ENCODE measurements at places on chromosomes 2 and 18.
A peak's percentile ranks its signal among the peaks of the same experiment; 100 is the strongest.

- DNase-seq, result no peak
Measured at GRCh38 chr2:12302140-12302539, 414.6 kb upstream of the TRIB2 start.

DNA sequence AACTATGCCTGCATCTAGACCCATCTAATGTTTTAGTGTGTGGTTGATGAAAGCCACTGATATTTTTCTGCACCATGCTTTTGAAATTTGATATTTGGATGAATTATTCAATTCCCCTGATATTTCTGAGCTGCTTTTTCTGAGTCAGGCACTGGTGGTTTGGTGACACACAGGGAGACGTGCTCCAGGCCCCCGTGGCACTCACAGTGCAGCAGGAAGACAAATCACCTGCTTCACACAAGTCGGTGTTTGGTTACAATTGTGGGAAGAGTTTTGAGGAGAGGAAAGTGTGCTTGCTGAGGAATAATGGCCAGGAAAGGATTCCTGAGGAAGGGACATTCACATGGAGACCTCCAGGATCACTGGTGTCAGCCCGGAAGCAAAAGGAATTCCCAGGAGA lies 179.7 kb downstream of the ACKR3 start:
- peak; percentile 80 for DNase-seq

- no peak for DNase-seq
Measured at GRCh38 chr18:63164396-63164795, 155.2 kb downstream of the BCL2 start.

GRCh38 chr2:106139238-106139935 lies 54.7 kb downstream of the UXS1 start:
- DNase-seq, result no peak

DNA sequence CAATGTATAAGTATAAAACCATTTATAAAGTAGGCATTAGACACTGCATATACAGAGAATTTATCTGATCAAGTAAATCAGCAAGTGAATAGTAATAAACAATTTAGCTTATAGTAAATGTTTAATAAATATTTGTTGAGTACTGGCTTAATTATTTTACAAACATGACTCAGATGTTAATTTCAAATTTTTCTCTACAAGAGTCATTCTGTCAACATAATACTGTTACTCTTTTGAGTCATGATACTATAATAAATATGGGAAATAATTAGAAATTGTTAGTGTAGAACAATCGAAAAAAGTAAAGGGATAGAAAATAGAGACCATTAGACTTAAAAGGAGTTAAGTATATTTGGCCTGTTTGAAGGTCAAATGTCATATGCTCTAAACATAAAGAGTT lies 133.6 kb upstream of the MC4R start:
- no peak for DNase-seq

DNA sequence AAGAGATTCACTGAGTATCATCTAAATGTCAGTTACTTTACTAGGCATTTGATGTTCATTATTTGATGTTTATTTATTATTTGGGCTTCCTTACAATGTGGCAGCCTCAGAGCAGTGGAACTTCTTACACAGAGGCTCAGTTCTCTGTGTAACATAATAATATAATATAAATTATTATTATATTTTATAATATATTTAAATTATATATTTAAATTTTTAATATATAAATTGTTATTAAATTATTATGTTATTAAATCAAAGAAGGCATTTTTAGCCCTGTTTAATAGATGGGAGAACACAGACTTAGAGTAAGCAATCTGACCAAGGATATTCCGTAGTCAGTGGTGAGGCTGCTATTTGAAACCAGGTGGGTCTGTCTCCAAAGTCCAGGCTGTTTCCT lies 315.3 kb upstream of the SKOR2 start:
- no peak for DNase-seq

- DNase-seq, result no peak
Measured at GRCh38 chr2:237234268-237234667, 148.6 kb downstream of the COPS8 start.

DNA sequence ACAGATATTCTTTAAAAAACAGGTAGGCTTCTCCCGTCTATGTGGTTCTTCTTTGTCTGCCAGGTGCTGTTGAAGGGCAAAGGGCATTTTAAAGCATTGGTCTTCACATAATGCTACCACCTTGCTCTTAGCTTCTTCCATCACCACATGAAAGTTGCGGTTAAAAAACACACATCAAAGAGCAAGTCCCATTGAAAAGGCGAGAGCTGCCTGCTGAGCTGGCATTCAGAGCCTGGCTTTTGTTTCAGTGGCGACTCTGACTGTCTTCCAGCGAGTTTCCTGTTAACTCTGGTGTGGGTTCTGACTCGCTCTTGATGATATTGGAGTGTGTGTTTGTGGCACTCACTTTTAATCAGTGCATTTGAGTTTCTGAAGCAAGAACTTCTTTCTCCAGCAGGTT lies 624.9 kb upstream of the FANCL start:
- peak; percentile 2 for DNase-seq

Measured in epithelial cell of esophagus (primary cell).